Hematopoietic multipotent progenitor cell treated with erythropoietin and hydrocortisone succinate and interleukin-3 and kit ligand, for 15 days (in vitro differentiated cells): ENCODE measurements at places on chromosomes 3 and 15.

- DNase-seq, result no peak
Measured at GRCh38 chr3:105397974-105398373, 31.3 kb downstream of the ALCAM start.

DNA sequence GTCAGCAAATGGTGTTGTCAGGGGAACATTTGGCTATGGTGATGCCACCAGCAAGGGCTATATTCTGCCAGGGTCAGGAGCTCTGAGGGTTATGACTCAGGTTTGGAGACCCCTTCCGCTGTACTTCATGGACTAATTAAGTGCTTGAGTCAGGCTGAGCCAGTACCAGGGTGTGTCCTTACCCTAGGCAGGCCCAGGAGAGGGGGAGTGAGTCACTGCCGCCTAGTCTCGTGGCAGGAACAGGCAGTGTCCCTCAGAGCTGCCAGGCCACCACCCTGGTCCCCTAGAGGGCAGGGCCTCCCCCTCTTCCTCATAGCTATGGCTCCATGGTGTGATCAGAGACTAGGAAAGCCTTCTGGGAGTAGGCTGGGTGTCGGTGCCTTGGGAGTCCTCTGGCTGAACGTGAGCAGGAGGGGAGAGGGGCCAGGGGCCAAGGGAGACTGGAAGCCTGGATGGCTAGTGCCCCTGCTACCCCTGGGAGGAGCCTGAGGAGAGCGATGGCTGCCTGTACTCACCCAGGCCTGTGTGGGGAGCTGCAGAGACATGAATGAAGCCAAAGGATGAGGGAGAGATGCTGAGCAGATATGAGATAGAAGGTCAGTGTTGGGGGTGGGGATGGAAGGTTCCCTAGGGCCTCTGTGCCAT lies 10.6 kb downstream of the MAPKAPK3 start:
- DNase-seq, result no peak

DNA sequence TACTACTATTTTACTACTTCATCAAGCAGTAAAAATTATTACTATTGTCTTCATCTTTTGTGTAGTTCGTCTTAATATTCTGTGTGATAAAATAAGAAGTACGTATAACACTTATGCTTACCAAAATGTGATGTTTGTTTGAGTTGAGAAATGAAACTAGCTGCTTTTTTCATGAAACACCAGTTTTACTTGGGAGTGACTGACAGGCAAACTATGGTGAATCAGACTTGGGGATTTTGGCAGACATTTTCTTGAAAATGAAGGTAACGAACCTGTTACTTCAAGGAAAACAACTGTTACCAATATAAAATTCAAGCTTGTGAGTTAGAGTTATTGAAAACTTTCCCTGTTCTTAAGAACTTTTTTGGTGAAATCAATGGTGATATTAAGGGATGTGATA lies 10.3 kb downstream of the U2SURP start:
- DNase-seq, result no peak

GRCh38 chr15:65286069-65286703 lies 497 bp downstream of the PARP16 start:
- no peak for DNase-seq

GRCh38 chr3:186839874-186840641 lies 2.5 kb upstream of the ADIPOQ start:
- DNase-seq, result no peak
